RPMI7951 (cell line): ENCODE measurements at places on chromosomes 1 and 21. TPM values are rescaled to one million over a fixed set of nuclear protein-coding genes. Genes with fewer than 3 reads are reported as not detected.

Gene BTBD8
- total RNA-seq = 0.49 and 0.72 TPM in 2 replicates

GRCh38 chr1:234168061-234168724 is 205.1 kb upstream of the COA6 start:
- DNase-seq = no peak

Gene AJAP1
- 2.2 TPM in 2 replicates for total RNA-seq

- DNase-seq = no peak
Measured at GRCh38 chr1:2558861-2559260, 2.7 kb downstream of the TNFRSF14 start.

DNA sequence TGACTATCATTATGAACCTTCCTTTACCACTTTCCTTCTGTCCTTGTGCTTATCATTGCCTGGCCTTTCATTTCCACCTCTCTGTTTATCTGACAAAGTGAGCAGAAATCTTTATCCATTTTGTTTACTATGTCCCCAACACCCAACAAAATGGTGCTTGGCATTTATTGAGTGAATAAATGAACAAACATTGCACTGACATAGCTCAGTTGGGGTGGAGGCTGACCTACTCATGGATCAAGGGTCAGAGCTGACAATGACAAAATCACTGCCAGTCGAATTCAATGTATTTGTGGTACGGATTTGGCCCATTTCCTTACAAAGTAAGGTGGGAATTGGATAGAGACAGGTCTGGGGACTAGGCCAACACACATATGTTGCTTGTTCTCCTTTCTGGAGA is 257.4 kb upstream of the PLXNA2 start:
- DNase-seq = no peak
